ENCODE measurements at places on chromosomes 16 and 17. TPM values are rescaled to one million over a fixed set of nuclear protein-coding genes. Genes with fewer than 3 reads are reported as not detected.

The GCGR gene
- not detected for total RNA-seq

The LRRC75A gene
- 2.9 TPM for total RNA-seq

The CNGB1 gene
- not detected for total RNA-seq

The CCL8 gene
- total RNA-seq, result not detected

The SGSH gene
- total RNA-seq, result 66.0 TPM

The STAC2 gene
- total RNA-seq, result not detected

The ITPRIPL2 gene
- total RNA-seq, result 40.8 TPM

The FBXW10B gene
- total RNA-seq, result 2.5 TPM

The CRAMP1 gene
- total RNA-seq, result 28.9 TPM

The PRAC2 gene
- not detected for total RNA-seq

The SYT17 gene
- total RNA-seq, result 1.9 TPM

The SNX20 gene
- not detected for total RNA-seq

The SRL gene
- total RNA-seq, result 0.14 TPM

The PTX4 gene
- 0.31 TPM for total RNA-seq

The NME2 gene
- 555 TPM for total RNA-seq

The FLYWCH2 gene
- total RNA-seq, result 18.3 TPM

The CCDC78 gene
- total RNA-seq, result 1.3 TPM

The TPSG1 gene
- total RNA-seq, result not detected

The CACNB1 gene
- total RNA-seq, result 12.3 TPM

The KCNJ16 gene
- not detected for total RNA-seq

The ABCA10 gene
- 1.7 TPM for total RNA-seq

The BCL6B gene
- total RNA-seq, result 163 TPM

The TBC1D26 gene
- total RNA-seq, result not detected

The NDE1 gene
- total RNA-seq, result 90.2 TPM

The WNK4 gene
- 1.9 TPM for total RNA-seq

The CA10 gene
- not detected for total RNA-seq

The CMTM2 gene
- not detected for total RNA-seq

The EVI2A gene
- 0.22 TPM for total RNA-seq

The KRTAP4-9 gene
- total RNA-seq, result not detected

The NTN1 gene
- total RNA-seq, result 0.18 TPM

The CCDC154 gene
- 0.25 TPM for total RNA-seq

The PAGR1 gene
- 26.3 TPM for total RNA-seq

The MPP2 gene
- 1.6 TPM for total RNA-seq

The NDEL1 gene
- 60.0 TPM for total RNA-seq

The CBLN1 gene
- total RNA-seq, result not detected

The NKD1 gene
- total RNA-seq, result not detected

Measured in endothelial cell of umbilical vein (primary cell).